Umbilical cord (tissue), 2 donors: ENCODE measurements at places on chromosomes 3 and 15.

DNA sequence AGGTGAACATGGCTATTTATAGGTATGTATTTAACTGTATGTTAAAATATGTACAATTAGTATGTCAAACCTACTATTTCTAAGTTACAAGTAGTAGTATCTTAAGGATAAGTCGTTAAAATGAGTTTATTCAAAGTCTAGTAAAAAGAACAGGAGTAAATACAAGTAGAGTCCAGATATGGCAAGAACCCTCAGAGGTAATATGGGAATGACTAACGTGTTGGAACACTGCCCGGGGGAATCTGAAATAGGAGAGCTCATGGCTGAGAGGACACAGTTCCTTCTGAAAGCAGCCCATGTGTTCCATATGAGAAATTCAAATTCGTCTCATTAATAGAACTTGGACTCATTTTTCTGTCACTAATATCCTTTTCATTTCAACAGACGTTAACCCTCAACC is 158.8 kb downstream of the CLSTN2 start:
- DNase-seq, result peak; percentile 94

DNA sequence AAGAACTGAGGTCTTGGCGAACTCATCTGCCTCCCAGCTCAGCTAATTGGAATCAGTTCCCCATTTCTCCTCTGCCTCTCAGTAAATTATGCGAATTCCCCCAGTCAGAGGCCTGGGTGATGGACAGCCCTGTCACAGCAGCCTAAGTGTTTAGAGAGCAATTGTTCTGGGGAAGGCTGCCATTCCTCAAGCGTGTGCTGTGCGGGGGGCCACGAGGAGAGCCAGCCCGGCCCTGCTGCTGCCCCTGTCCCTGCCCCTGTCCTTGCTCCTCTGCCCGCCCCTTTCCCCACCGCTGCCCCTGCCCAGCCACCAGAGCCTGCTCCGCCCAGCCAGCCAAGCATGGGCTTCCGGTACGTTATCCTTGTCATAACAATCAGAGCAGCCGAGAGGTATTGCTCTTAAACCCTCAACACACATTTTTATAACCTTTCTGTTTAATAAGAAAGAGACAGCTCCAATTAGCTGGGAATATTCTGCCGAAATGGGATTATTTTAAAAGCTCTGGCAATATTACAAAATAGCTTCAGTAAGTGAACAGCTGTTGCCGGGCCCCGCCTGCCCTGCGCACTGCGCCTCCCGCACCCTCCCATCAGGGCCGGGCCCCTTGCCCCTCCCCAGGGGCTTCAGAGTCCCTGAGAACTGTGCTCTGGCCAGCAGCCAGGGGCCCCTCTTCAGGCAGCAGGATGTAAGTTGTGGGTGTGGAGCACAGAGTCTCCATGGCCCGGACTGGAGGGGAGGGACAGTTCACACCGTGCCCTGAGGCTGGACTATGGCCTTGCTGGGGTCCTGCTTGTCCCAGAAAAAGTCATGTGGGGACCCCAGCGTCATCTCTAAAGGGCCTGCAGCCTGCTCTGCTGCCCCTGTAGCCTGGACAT is 12.4 kb upstream of the CACNA2D2 start:
- DNase-seq, result peak; percentile 91

GRCh38 chr15:93664213-93664956 is 567.0 kb upstream of the MCTP2 start:
- no peak for DNase-seq

DNA sequence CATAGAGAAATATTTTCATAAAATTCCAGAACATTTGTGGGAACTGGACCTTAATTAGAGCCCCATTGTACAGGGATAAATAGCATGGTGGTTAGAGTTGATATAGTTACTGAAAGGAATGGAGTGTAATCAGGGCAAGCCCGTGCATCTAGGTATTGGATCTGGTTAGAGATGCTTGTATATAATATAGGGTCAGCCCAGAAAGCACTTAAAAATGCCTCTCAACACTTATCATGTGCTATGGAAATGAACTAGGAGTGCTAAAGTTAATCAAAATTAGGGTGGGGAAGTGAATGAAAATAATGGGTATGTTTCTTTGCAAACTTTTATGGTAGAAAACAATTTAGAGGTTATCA is 308.3 kb upstream of the NR2E3 start:
- no peak for DNase-seq

DNA sequence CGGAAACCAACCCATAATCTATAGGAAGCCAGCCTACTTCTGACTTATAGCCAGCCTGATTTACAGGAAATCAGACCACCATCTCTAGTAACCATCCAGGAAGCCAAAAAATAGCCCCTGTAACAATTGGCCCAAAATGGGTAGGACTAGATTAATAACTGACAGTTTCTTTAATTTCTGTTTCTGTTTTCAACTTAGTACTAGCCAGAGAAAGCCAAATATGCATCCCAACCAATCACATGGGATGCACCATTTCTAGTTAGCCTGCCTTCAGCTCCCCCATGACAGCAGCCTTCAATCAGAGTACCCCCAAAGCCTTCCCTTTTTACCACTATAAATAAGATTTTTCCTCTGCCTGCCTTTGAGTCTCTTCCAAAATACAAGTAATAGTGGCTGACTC is 239.1 kb upstream of the GADL1 start:
- no peak for DNase-seq

DNA sequence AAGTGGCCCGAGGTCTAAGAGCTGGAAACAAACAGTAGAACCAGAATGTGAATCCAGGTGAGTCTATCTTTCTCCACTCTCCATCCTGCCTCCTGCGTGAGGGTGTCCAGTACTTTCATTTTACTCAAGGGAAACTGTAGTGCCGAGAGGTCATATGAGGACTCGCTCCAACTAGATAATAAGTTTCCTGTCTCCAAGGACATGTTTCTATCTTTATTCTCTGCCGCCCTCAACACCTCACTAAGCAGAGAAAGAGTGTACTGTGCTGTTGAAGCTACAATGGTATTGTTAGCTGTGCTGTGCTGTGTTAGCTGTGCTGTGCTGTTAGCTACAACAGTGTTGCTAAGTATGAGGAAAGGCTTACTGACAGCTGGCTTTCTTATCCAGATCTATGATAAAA is 137.9 kb upstream of the COL8A1 start:
- no peak for DNase-seq

- no peak for DNase-seq
Measured at GRCh38 chr3:53994986-53995603, 103.4 kb upstream of the SELENOK start.

- DNase-seq, result no peak
Measured at GRCh38 chr3:79139395-79140068, 628.3 kb downstream of the ROBO1 start.

GRCh38 chr15:39479911-39480310 is 101.0 kb upstream of the THBS1 start:
- no peak for DNase-seq

DNA sequence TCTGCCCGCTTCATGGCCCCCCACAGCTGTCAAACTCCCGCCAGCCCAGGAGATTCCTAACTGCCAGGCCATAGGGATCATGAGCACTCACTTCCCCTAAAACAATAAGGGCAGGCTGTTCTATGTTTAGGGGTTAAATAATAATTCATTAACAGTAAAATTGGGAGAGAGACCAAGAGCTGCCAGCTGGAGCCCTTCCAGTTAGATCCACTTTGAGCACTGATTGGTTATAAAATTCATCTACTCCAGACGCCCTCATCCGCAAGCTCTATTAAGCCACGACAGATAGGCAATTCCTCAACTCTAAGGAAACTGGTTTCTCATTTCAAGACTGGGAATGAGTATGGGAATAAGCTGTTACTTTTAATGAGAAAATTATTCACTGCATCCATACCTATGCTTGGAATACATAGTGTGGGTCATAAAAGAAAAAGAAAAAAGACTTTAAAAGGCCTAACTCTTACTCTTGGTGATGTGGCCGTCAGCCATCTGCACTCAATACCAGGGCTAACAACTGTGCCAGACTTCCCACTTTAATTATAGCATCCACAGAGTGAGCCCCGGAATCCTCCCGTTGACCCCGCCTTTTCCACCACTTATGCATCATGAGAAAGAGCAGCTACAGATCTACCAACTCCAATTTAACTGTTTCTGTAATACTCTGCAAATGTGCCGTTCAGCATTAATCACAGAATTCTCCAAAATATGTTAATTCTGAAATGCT is 44.5 kb downstream of the IL17RD start:
- peak; percentile 69 for DNase-seq

GRCh38 chr3:72476139-72476483 is 372.1 kb downstream of the SHQ1 start:
- DNase-seq, result no peak

- no peak for DNase-seq
Measured at GRCh38 chr3:107953722-107954121, 137.1 kb downstream of the CD47 start.

- DNase-seq, result no peak
Measured at GRCh38 chr15:98288091-98288590, 327.6 kb downstream of the ARRDC4 start.

GRCh38 chr15:31377030-31377429 is 50.4 kb downstream of the KLF13 start:
- DNase-seq, result no peak

DNA sequence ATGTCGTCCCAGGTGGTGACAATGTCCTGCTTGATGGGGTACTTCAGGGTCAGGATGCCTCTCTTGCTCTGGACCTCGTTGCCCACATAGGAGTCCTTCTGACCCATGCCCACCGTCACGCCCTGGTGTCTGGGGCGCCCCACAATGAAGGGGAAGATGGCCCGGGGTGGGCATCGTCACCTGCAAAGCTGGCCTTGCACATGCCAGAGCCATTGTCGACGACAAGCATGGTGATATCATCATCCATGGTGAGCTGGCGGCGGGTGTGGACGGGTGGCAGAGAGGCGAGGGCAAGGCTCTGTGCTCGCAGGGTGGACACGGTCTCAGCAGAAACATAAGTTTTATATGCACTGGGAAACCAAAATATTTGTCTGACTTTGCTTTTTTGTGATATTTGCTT is 163.1 kb downstream of the WDR76 start:
- no peak for DNase-seq

DNA sequence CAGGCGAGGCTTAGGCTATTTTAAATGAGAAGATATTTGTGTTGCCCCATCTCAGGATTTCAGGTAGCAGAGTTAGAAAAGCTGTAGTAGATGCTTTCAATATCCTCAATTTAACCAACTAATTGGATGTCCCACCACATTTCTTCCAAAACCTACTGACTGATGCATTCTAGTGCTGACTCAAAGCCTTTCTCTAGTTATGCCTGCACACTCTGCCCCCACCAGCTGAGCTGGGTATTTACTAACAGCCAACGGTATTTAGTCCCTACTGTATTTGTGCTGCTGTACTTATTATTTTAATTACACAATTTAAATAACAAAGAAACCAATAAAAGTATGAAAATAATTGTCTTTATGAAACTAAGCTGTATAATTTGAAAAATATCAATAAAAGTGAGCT is 139.5 kb downstream of the OSBPL10 start:
- DNase-seq, result no peak

DNA sequence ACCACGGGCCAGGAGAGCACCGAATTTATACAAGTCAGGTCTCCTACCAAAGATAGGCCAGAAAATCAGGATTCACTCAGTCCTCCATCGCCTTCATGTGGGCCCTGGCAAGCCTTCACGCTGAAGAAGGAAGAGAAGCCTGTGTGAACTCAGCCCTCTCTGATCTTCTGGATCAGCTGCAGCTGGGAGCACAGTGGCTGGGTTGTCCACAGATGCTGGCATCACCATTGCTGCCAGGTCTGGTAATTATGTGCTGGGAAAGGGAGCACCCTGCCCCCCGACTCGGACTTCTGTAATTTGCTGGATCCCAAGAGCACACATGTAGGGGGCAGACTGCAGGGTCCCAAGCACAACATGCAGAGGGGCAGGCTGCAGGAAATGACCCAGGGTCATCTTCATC is 12.4 kb upstream of the PDE8A start:
- no peak for DNase-seq

- DNase-seq, result peak; percentile 43
Measured at GRCh38 chr3:141913150-141913811, 36.8 kb downstream of the ATP1B3 start.

- DNase-seq, result no peak
Measured at GRCh38 chr3:172391592-172392302, 56.5 kb downstream of the GHSR start.

DNA sequence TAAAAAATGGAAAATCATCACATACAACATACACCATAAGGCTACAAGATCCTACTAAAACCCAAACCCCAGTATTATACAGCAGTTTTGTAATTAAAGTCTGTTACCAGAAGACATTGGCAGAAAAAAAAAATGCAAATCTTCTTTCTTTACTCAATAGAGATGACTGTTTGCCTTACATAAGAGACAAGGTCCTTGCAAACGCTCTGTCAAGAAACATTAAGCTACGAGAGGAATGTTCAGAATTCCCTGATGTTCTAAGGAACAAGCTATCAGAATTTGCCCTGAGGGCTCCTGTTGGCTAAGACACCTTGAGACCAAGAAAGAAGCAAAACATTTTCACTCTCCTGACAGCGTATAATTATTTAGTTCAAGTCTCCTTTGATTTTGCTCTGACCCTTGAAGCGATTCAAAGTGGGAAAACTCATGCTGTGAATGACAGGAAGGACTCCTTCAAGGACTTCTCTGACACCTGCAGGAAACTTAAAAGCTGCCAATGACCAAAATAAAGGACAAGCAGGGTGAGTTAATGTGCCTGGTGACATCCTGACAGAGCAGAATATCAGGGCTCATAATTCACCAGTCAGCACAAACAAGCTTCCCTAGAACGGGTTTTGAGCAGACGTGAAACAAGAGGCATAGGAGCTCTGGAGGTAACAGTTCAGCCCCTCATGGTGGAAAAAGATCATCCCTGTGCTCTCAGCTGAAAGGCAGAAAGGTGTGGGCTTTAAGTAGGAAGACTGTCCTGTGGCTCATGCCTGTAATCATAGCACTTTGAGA is 2.5 kb downstream of the SCAMP2 start:
- peak; percentile 43 for DNase-seq

- no peak for DNase-seq
Measured at GRCh38 chr15:93997071-93997658, 234.2 kb upstream of the MCTP2 start.

GRCh38 chr3:162165346-162165745 is 668.7 kb downstream of the OTOL1 start:
- DNase-seq, result no peak

GRCh38 chr3:172717493-172718088 is 6.7 kb upstream of the NCEH1 start:
- DNase-seq, result no peak

DNA sequence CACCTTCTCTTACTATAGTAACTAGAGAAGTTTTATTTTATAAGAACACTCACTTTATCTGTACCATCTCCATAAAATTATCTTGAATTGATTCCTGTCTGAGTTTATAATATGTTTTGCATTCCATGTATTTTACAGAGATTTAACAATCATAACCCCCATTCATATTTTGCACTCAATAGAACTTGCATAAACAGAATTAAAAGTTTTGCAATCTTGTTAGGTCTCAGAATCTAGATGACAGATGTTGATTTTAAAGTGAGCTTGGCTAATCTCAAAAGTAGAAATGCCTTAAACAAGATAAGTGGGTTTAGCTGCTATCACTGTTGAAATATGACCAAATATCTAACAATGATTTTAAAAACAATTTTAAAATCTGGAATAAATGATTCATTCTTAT is 107.9 kb upstream of the EPHA6 start:
- peak; percentile 39 for DNase-seq

DNA sequence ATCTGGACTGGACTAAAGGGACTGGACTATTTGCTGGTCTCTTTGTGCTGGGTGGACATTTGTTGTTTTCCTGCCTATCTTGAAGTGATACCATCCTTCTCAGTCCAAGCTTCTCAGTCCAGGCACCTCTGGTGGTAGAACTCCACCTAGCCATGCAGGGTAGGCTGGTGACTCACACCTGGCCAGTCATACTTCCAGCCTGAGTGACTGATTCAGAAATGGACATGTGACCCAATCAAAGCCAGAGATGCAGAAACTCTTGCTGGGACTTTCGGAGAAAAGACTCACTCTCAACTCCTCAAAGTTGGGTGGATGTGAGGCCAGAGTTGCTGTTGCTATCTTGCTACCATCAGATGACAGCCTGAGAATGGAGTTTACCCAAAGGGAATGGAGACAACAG is 5.6 kb upstream of the ASB14 start:
- DNase-seq, result no peak
